ENCODE measurements at places on chromosomes 12 and 14.

DNA sequence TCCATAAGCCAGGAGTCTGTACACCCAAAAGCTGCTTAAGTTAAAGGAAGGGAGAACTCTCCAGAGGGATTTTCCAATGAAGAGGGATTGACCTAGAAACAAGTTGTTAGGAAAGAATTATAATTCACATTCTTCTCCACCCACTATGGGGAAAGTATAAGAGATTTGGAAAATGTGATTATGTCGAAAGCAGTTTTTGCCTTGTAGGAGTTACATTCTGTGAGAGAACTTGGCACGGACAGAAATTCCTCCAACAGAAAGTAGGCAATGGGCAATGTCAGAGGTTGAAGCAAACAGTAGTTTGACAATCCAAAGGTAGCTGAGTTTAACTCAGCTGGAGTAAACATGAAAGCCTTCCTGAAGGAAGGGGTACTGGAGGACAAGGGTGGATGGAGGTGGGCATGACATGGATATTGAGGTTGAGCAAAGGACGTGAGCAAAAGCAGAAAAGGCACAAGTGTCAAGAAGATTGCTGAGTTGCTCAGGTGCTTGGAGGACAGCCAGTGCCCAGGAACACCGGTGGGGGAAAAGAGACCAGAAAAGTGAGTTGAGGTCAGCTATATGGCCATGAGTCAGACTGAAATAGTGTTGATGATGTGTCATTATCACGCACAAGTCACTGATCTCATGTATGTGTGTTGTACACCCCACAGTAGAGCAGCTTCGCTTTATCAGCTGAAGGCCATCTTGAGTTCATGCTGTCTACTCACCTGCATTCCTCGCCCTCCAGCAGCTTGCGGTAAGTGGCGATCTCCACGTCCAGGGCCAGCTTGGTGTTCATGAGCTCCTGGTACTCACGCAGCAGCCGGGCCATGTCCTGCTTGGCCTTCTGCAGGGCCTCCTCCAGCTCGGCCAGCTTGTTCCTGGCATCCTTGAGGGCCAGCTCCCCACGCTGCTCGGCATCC is 4.0 kb downstream of the KRT5 start:
- no peak for DNase-seq

GRCh38 chr12:114769634-114770033 is 85.7 kb upstream of the TBX3 start:
- no peak for DNase-seq

- DNase-seq = no peak
These were observed 16.0 kb upstream of the ASPG start for GRCh38 chr14:104069541-104069940.

DNA sequence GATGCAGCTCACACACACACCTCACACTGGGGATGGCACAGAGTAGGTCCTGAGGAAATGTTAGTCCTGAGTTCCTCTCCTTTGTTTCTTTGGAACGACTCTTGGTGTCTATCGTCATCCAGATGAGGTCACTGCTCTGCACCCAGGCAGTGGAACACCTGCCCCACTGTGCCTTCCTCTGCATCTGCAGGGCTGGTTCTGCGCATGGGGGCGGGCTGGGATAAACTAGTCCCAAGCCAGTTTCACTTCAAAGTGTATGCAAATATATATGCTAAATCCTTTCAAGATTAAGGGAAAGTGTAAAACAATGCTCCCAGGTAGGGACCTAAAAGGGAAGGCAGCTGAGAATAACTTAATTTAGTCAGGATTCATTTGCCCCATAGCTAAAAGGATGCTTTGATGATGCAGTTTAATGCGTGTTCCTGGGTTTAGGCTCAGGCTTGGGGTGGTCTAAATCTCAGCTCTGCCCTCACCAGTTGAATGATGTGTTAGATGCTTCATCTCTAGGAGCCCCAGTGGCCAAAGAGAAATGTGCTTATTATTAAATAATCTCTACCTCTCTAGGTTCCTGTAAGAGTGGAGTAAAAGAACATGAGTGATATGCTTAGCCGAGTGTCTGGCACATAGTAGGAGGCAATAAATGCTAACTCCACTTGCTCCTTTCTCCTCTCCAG is 47.1 kb upstream of the OVCH1 start:
- DNase-seq = no peak

GRCh38 chr14:32345311-32345791 is 16.3 kb downstream of the AKAP6 start:
- no peak for DNase-seq

DNA sequence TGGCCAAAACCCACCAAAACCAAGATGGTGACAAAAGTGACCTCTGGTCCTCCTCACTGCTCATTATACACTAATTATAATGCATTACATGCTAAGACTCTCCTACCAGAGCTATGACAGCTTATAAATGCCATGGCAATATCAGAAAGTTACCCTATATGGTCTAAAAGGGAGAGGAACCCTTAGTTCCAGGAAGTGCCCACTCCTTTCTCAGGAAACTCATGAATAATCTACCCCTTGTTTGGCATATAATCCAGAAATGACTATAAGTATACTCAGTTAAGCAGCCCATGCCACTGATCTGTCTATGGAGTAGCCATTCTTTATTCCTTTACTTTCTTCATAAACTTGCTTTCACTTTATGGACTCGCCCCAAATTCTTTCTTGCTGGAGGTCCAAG is 43.0 kb upstream of the FUT8 start:
- no peak for DNase-seq

GRCh38 chr12:65427646-65428045 is 149.2 kb downstream of the MSRB3 start:
- no peak for DNase-seq

DNA sequence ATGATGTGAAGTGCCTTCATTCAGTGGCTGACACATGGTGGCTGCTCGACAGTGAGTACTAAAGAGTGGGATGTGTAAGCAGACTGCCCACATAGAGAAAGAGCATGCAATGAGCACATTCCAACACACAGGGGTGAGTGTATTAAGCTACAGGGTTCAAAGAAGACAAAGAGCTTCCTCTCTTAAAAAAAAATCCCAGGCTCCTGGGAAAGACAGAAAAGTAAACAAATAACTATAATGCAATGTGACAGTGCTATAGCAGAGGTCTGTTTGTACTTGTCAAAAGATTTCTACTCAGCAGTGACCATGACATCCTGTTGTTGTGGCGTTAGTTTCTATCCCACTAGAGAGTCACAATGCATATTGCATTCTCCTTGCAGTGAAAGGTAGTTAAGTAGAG is 12.4 kb upstream of the PCNX1 start:
- DNase-seq = no peak

GRCh38 chr14:68951035-68951797 is 27.9 kb downstream of the ACTN1 start:
- DNase-seq = no peak

DNA sequence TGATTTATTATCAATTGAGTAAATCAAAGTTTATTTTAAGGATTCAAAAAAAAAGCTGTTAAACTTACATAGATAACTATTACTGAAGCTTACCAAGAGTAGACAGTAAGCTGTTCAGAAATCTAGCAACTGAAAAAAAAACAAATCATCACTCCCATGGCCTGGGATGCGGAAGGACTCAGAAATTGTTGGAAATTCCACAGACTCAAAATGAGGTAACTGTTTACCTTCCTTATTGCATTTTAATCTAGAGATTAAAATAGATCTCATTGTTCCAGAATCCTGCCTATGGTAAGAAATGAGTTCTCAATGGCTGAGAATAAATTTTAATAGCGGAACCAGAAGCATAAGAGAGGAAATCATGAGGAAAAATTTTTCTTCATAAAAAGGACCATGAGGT is 87.2 kb downstream of the PPM1H start:
- DNase-seq = no peak

GRCh38 chr12:40921563-40922163 is 229.4 kb downstream of the CNTN1 start:
- no peak for DNase-seq

- no peak for DNase-seq
These were observed 57.6 kb downstream of the C12orf56 start for GRCh38 chr12:64332938-64333337.

DNA sequence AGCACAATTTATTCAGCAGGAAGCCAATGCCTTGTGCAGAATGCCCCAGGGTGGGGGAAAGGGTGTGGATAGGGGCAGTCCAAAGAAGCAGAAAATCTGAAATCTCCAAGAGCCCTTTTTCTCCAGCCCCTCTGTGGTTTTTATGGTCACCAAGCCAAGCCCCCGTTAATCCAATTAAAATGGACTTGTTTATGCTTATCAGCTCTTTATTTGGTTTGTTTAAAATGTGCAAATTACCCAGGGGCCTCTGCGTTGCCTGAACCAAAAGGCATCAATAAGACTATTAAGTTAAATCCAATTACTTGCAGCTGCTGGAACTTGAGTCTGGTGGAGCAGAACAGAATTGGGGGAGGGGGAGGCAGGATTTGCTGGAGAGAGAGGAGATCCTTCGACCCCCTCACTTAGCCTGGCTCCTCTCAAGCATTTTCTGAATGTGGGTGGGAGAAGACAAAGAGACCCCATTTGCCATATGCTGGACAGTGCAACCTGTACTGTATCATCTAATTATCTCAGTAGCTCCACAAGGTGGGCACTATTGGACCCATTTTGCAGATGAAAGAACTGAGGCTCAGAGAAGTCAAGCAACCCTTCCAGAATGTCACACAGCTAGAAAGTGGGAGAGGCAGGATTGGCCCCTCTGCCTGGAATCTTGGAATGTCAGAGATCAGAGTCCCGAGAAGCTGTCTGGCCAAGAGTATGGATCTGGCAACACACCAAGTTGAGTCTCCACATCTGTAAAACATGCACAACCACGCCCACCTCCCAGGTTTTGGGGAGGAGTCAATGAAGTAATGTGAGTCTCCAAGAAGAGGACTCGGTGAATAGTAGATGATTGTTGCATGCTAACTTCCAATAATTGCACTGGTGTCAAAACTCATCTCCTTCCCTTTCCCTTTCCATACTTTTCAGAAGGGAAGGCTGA is 66.9 kb downstream of the CMKLR1 start:
- no peak for DNase-seq

- no peak for DNase-seq
These were observed 6.9 kb upstream of the NTS start for GRCh38 chr12:85866986-85867776.

GRCh38 chr12:56867216-56867615 is 67.0 kb downstream of the SDR9C7 start:
- no peak for DNase-seq

GRCh38 chr12:77122661-77123060 is 57.3 kb upstream of the E2F7 start:
- DNase-seq = no peak

- DNase-seq = no peak
These were observed 52.6 kb downstream of the GPHB5 start for GRCh38 chr14:63266106-63266505.

GRCh38 chr14:57480051-57480450 is 13.6 kb downstream of the CCDC198 start:
- no peak for DNase-seq

DNA sequence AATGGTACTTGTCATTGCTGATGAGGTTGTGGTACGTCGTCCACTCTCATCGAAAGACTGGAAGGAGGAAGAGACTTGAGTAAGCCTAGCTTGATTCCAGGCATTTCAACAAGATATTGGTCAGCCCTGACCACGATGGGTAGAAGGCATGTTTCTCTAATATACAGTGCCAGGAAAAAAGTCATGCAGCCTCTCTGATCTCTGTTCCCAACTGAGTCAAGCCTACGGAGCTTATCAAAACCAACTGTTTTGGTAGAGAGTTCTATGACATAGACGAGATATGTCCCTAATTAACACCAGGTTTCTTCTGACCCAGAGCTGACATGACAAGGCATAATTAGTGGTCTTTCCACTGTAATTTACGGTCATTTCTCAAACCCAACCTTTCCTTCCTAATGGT is 58.5 kb downstream of the NIN start:
- no peak for DNase-seq

Measured in stimulated activated CD4-positive, alpha-beta T cell treated with anti-CD3 and anti-CD28 coated beads, Interleukin-2, amount 100 ng/mL, for 4 hours (primary cell).